ENCODE measurements at places on chromosomes 3 and 15.

DNA sequence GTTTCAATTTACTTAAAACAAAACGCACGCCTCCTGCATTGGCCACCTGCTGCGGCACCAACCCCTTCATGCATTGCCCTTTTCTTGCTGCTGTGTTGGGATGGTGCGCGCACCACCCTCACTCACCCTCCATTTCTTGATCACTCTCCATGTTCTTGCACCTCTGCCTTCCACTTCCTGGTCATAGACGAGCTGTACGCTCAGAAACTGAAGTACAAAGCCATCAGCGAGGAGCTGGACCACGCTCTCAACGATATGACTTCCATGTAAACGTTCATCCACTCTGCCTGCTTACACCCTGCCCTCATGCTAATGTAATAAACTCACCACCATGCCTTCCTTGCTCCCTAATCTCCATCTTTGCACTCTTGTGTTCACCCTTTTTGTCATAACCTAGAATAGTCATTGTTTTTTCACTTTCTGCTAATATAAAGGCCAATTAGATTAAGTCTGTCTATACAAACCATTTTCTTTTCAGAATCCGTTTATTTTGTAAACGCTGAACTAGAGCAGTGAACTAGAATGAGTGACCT lies 21.4 kb downstream of the TPM1 start:
- no peak for DNase-seq

DNA sequence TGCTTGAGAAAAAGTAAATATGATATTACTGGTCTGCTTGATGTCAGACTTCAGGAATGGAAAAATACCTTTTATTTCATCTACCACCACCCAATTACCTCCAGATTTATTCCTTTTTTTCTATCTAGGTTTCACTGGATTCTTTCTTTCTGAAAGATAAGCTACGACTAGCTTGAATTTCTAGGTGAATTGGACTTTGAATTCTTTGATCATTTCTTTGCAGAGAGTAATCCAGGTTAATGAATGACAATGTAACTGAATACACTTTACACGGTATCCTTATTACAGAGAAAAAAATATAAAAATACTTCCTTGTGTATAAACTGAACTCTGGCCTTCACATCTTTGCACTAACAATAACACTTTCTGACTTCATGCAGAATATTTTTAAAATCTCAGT lies 59.5 kb upstream of the TRPC1 start:
- DNase-seq: no peak

DNA sequence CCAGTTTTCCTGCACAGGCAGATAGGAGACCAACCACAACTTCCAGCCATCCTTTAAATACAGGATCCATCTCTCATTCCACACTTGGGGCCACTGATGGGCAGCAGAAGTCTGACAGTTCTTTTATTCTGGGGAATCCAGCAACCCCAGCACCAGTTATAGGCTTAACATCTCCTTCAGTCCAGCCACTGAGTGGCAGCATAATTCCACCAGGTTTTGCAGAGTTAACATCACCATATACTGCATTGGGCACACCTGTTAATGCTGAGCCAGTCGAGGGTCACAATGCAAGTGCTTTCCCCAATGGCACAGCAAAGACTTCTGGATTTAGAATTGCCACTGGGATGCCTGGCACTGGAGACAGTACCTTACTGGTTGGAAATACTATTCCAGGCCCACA lies 2.9 kb downstream of the NPAP1 start:
- DNase-seq: no peak

GRCh38 chr3:43286841-43287499 lies 630 bp downstream of the SNRK start:
- DNase-seq: no peak

DNA sequence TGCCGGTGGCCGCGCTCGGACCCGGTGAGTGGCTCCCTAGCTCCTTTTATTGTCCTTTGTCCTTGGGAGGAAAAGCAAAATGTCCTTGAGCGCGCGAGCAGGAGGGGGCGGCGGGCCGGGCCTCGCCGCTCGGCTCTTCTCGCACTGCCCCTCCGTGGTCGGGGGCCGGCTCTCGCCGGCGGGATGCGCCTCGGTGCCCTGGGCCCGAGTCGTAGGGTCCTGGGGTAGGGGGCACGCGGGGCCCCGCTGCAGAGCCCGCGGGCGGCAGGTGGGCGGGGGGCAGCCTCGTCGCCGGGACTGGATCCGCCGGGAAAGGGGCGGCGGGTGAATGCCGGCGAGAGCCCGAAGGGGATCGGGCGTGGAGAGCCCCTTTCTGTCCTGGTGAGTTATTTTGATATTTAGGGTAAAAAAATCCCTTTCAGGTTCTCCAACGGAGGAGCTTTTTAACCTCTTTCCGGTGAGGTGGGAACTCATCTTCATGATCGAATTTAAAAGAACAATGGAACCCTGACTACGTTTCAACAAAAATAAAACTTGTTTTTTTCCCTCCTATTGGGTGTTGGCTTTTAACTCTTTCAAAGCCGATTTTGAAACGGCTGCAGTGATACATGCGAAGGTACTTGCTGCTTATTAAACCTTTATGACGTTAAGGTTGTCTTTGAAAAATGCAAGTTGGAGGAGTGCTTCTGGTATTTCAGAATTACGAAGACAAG lies 16.8 kb upstream of the CHD2 start:
- DNase-seq: no peak

GRCh38 chr3:43178891-43179366 lies 73.0 kb upstream of the POMGNT2 start:
- DNase-seq: no peak

- DNase-seq: no peak
Observed at GRCh38 chr3:190558796-190559195, 44.9 kb downstream of the IL1RAP start.

DNA sequence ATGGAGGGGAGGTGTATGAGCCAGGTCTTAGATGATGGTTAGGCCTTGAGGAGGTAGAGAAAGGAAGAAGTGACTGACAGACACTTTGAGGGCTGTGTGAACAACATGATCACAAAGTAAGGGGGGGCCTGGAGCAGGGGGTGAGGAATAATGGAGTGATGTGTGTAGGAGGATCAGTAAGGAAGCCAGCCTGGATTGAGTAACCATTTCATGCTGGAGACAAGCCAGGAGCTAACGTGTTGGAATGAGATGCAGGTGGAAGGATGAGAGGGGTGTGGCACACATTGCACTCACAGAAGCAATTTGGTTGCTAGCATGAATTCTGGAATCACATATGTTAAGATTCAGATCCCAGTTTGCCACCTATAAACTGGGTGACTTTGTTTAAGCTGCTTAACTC lies 65.5 kb downstream of the BBX start:
- DNase-seq: no peak

DNA sequence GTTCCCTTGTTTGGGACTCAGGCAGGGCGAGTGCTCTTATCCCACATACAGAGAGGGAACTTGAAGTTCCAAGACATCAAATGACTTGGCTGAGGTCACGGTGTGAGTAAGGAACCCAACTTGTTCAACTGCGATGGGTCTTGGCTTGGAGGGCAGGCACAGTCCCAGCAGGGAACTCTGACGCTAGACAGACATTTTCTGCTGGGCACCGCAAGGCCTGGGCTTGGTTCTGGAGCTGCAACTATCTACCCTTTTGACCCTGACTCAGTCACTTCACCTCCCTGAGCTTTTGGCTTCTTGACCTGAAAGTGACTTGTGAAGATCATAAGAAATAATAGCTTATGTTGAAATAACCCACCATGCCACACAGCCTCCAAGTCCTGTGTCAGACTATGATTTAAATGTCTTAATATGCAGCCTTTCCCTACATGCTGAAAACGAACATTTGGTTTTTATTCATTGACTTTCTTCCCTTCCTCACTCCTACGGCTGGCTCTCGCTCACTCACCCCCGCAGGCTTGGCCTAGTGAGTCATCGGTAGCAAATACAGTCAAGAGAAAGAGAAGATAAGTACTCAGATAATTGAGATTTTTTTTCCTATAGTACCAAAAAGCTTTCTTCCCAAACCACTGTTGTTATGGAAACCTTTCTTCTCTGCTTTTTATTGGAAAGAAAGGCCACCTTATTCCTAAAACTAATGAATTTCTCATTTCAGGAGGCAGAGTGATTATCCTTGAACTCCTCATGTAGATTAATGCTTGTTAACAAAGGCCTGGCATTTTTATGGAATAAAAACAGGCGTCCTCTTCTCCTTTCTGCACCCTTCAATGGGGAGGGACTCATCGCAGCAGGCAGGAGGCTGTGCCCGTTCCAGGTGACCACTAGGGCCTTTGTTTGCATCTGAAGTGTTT lies 178.4 kb downstream of the ATP10A start:
- no peak for DNase-seq

DNA sequence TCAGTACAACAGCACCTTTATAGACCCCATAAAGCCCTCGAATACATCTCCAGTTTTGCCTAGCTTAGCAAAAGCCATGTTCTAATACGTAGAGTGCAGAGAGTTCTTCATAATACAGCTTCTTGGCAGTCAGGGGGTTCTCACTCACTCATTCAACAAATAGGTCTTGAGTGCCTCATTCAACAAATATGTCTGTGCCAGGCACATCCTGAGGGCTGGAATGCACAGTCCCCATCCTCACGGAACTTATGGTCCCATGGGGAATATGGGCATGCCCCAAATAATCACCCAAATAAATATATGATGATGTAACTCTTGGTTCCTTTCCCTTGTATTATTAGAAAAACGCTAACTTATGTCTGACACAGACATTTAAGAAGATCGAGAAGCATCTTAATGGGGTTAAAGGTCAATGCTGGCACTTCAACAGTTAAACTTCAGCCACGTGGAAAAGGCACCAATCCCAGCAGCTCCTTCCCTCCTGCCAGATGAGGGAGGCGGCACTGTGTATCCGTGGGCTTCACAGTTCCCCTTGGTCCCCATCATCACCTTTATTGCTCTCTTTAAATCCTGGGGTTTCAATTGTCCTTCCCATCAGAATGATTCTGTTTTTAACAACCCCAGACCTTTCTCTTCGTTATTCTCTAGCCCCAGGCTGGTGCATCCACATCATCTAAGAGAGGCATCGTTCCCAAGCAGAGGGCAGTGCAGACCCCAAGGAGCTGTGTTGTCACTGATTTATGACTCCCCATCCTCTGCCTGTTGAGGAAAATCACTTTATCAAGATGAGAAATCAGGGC lies 18.9 kb upstream of the SEMA5B start:
- no peak for DNase-seq

DNA sequence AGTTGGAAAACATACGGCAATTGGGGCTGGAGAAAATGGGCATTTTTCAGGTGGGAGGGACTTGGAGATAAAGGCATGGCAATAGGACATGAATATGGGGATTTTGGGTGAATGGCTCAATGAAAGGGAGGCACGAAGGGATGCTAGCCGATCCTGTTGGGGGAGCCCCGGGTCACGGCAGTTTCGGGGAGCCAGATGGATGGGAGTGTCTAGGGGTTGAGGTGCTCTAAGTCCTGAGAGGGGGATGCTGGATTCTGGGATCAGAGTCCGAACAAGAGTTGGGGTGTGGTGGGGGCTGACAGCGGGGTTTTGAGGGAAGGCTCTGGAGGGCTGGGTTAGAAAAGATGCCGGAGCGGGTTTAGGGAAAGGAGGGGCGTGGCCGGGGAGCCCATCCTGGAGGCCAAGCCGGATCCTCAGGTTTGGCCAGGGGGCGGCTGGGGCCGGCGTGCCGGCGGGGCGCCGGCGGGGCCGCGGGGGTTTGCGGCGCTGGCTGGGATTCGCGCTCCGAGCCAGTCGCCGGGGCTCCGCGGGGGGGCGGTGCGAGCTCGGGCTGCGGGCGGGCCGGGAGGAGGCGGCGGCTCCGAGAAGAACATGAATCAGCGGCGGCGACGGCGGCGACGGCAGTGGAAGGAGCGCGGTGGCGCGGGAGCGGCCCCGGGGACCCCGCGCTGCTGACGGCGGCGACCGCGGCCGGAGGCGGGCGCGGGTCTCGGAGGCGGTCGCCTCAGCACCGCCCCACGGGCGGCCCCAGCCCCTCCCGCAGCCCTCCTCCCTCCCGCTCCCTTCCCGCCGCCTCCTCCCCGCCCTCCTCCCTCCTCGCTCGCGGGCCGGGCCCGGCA lies at the start of gene TYRO3:
TYRO3 (plus strand) TSS at position 813 of the 839 bp plus-strand sequence. CDS start 46 bp downstream, outside the sequence.
- DNase-seq: peak; percentile 58

DNA sequence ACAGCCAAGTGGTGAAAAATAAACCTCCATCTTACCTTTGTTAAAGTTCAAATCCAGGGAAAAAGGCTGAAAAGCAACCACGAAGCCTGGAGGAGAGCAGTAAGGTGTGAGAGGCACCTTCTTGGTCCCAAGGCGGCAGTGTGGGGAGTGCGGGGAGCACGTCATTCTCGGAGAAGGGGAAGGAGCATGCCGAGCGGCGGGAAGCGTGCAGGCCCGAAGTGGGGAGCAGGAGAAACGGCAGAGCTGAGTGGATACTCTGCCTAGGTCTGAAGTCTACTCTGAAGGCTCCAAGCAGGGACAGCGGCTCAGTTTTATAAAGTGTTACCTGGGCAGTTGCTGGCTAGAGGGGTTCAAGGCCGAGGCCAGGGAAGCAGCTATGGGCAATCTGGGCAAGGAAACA lies 96.9 kb downstream of the RYK start:
- DNase-seq: no peak

DNA sequence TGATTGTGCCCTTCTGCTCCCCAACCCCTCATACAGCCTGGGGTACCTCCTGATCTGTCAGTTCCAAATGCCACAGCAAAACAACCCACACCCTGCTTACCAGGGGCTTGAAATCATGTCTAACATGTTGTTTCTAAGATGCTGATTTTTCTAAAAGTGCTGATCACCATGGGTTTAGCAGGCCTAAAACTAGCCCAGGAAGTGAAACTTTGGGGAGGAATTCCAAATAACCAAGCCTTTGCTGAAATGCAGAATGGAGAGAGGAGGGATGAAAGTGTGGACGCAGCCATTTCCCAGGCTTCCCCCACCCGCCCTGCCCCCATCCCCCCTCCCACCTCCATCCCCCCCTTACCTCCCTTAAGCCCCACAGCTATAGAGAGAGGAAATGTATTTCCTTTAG lies 2.0 kb upstream of the HRH1 start:
- no peak for DNase-seq

DNA sequence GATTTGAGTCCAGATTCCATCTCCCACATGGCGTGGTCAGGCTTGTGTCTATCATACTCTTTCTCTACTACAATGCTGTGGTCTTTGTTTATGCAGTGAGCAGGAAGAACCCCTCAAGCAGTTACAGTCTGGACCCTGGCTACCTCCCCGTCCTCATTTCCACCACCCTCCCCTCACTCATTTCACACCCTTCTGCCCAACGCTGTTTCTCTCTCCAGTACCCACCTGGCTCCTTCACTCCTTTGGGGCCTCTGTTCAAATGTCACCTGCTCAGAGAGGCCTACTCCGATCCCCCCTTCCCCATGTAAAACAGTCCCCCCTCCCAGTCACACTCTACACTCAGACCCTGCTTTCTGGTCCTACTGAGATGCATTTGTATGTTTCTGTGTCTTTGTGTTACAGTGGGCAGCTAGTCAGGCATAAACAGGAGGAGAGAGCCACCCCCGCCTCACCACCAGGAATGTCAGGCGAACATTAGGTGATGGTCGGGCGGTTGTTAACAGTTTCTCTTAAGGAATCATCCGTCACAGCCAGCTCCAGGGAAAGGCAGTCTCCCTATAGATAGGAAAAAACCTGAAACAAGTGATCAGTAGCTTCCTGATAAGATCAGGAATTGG lies 53.7 kb upstream of the CA12 start:
- DNase-seq: no peak

DNA sequence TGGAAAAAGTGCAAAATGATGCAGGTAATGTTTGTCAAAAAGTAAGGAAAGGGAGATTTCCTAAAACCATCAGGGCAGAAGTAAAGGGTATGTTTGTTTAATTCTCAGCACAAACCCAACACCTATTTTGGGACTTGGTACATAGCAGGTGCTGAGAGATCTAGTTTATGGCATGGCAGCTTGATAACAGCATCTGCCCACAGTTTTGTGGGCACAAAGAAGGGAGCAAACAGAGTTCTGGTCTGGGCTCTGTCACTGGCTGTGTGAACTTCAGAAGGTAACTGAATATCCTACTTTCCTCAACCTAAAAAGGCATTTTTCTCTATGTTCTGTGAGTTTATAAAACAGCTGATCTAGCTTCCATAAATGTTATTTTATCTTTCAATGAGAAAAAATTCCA lies 141.6 kb downstream of the PLCH1 start:
- DNase-seq: no peak
